Central memory CD4-positive, alpha-beta T cell (primary cell): ENCODE measurements at places on chromosomes 13 and 19.

DNA sequence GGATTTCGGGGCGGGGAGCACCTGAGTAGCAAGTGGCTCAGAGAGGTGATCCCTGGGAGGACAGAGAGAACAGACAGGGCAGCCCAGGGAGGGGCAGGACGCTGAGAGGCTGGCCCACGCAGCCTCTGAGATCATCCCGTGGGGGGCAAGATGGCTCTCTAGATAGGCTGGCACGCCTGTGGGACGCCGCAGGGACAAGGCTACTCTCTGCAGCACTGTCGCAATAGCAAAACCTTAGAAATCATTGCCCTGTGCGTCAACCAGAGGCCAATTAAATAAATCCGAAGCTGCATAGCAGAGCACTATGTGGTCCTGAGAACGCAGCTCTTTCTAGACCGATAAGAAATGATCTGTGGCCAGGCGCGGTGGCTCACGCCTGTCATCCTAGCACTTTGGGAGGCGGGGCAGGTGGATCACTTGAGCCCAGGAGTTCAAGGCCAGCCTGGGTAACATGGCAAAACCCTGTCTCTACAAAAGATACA lies 5.1 kb downstream of the PEX11G start:
- no peak for DNase-seq

- no peak for DNase-seq
Observed at GRCh38 chr13:37070145-37070695, 10.7 kb upstream of the SUPT20H start.

GRCh38 chr13:102558029-102558428 lies 38.8 kb upstream of the TPP2 start:
- DNase-seq, result no peak

- DNase-seq, result no peak
Observed at GRCh38 chr13:65638572-65639168, 1591.5 kb downstream of the PCDH9 start.

DNA sequence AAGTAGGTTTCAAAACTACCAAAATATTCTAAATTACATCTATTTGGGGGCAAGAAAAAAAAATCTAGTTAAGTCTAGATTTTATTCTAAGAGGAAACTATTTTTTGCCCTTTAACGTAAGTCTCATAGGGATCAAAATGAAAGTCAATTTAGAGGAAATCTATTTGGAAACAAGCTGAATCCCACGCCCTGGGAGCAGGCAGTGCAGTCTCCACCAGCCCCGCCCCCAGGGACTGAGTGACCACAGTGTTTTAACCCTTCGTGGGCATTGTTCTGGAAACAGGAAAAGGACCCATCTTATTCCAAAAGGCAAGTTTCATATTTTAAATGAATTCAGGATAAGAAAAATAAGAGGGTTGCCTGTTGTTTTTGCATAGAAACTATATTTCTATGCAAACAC lies 209.7 kb downstream of the SPRY2 start:
- DNase-seq, result no peak

GRCh38 chr19:5470264-5470671 lies 15.1 kb downstream of the ZNRF4 start:
- DNase-seq, result no peak

DNA sequence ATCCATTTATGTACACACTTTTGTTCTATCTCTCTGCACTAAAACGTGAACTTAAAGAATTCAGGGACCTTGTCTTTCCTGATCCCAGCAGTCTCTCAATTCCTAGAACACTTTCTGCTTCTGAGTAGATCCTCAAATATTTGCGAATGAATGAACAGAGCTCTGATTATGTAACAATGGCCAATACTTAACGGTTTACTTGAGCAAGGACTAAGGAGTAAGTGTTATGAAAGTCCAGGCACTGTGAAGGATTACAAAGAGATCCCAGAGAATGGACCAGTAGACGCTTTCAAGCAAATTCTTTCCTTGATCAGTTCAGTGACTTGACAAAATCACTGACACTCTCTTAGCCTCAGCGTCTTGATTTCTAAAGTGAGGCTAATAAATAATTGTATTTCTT lies 514.5 kb upstream of the KLHL1 start:
- DNase-seq, result no peak

DNA sequence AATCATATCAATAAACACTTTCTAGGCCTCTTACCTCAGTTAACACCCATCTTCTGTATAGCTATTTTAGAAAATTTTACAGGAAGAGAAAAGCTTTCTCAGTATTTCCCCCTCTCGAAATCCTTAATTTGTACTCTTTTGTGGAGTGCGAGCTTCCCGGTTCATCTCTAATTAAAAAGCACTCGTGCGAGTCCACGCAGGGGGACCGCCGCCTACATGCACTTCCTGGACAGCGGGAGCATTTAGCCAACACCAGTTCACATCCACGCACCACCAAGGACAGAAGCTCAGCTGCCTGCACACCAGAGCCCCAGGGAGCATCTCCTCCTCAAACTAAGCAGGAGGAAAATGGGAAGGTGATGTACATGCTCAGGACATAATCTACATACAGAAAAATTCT lies 60.0 kb downstream of the RASA3 start:
- DNase-seq, result no peak

DNA sequence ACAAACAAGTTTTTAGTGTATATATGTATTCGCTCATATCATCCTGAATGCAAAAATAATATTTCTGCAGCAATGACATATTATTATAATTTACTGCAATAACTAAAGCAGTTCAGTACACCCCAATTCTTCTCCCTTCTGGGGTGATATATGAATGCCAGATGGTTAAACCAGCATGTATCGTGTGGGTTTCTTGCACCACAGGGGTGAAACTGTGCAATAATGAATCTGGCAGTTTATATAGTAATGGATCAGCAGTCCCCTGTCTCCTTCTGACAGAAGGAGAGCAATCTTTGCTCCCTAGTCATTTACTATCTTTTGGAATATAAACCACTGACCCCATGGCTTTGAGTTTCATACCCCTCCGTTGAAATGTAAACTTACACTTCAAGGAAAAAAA lies 228.6 kb upstream of the KLHL1 start:
- no peak for DNase-seq

DNA sequence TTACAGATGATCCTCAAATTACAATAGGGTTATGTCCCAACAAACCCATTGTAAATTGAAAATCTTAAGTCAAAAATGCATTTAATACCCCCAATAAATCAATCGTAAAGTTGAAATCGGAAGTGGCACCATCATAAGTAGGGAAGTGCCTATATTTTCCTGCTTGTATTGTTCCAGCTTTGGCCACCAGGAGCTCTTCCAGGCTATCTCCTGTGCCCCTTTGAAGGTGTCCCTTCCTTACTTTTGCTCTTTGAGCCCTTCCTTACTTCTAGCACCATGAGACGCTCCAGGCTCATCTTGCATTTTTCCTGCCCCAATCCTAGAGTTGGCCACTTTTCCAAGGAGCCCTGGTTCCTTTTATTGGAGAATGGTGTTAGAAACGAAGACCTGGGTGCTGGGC lies 163.0 kb upstream of the TSC22D1 start:
- no peak for DNase-seq

GRCh38 chr13:40368127-40368891 lies 298.1 kb downstream of the FOXO1 start:
- DNase-seq, result no peak

- DNase-seq, result no peak
Observed at GRCh38 chr19:18306209-18306887, 16.5 kb downstream of the LSM4 start.

GRCh38 chr13:76556627-76557026 lies 329.6 kb downstream of the KCTD12 start:
- DNase-seq, result no peak

DNA sequence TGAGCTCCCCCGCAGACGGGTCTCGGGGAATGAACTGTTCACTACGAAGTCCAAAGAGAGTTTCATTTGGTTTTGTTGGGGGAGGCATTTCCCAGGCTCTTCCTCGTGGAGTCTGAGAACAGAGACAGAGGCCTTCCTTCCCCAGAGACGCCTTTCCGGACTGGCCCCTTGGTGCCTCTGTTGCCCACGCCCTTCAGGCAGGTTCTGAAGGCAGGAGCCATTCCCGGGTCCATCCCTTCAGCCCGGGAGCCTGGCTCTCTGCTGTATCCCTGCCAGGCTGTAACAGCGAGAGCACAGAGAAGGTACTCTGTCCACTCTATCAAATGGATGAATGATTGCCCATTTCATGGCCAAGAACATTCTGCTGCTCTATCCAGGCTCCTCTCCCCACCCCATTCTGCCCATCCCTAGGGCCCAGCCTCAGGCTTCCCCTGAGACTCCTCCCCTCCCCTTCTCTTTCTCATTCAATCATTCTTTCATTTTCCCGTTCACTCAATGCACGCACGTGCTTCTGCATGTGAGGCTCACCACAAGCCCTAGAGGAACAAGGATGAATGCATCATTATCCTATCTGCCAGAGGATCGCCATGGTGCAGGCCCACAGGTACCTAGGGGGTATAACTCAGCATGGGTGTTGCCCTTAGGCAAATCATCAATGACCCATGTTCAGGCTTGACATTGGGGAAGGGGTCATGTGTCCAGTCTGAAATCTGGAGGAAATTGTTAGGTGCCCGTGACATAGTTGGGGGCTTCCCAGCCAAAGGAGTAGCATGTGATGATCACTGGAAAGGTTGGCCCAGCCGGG lies 298.6 kb downstream of the ZNF536 start:
- DNase-seq, result no peak

DNA sequence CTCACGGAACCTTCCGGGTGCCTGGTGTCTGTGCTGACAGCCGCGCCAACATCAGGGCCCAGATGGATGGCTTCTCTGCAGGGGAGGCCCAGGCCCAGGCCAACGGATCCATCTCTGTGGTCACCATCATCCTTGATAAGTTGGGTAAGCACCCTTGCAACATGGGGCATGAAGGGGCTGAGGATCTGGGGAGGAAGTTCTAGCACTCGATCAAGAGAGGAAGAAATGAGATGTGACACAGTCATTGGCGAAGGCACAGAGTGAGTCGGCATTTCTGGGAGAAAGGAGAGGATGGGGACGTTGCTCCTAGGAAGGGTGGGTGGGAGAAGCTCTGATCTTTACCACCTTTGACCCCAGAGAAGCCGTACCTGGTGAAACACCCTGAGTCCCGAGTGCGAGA lies 4.4 kb downstream of the CILP2 start:
- no peak for DNase-seq

DNA sequence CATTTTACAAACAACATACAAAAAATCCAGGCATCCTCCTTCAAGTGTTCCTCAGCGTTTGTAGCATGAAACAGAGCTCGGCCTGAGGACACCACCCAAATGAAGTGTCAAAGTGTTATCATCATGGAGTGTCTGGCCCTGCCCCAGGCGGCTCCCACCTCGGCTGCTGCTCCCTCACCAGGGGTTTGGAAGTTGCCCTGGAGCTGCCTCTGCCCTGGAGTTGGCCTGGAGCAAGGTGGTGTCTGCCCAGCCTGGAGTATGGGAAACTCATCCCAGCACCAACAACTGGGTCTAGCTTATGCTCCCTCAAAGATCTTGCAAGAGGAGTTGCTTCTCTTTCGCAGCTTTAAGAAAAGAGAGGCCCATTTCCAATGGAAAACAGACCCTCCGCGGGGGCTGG lies 120.4 kb downstream of the FOXO1 start:
- no peak for DNase-seq

DNA sequence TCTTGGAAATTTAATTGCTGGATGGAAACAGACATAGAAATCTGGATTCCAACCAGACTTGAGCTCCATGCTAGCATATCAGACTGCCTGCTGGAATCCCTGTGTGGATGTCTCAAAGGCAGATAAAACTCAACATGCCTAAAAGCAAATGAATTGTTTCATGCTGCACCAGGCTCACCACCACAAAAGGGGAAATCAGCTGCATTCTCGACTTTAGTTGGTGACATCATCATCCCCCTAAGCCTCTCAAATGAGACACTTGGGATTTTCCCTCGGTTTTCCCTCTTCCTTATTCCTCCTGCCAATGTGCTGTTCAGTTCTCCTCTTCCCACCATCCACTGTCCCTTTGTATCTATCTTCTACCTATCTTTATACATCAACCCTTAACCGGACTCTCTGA lies 134.3 kb downstream of the ZDHHC20 start:
- DNase-seq, result no peak

DNA sequence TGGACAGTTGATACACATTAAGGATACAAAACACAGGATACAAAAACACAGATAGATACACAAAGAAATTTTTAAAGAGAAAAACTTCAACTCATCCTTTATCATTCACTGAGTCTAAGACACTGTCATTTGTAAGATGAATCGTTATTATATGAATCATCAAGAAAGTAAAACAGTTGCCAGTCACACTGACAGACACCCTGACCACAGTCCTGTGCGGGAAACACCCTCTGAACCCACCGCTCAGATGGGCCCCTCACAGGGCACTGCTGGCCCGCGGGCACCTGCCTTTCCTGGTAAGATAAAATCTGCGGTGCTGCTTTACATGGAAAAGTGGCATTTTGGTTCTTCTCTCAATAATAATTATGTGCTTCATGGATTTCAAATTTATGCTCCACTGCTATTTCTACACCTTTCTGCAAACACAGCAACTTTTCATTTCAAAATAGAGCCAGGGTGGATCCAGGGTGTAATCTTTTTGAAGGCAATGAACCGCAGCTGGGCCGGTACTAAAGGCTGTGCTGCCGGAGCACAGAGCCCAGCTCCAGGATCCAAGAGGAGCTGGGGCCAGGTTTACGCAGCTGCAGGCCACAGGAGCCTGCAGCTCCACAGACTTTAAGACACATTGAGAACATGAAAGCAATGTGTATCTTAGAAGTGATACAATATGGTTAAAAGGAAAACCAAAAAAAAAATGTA lies 76.8 kb downstream of the TUBGCP3 start:
- no peak for DNase-seq

DNA sequence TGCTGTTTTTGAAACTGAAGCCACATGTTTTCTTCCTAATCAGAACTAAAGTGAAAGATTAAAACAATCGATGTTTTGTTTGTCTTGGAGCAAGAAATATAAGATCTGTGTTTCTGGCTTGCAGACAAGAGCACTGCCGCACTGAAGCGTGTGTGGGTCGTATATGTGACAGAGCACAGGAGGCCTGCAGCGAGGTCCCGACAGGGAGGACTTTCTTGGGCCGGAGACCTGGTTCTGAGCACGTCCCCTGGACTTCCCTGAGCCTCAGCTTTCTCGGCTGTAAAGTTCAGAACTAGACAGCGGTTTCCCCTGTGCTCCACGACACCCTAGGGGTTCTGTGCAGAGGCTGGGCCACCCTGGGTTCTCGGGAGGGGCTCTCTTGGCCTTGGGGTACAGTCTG lies 60.5 kb downstream of the GADD45B start:
- no peak for DNase-seq

DNA sequence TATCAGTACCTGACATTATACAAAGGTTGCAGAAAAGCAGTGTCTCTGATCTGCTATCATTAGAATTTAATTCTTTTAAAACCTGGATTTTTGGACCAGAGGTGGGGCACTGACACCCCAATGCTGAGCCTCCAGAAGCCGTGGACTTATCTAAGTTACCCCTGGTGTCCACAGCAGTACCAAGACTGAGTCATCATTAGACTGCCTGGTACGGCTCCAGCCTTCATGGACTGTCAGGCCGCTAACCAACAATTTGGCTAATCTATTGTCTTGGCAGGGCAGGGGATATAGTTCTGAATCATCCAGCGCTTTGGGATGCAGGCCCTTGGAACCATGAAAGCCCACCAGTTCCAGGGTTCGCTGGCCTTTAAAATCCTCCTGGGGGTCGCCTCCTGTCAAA lies 78.3 kb downstream of the TSHZ3 start:
- no peak for DNase-seq
